ENCODE measurements at places on chromosomes 12 and 14. TPM values are rescaled to one million over a fixed set of nuclear protein-coding genes. Genes with fewer than 3 reads are reported as not detected.

Gene SCN8A
- total RNA-seq, result 1.6 TPM

DNA sequence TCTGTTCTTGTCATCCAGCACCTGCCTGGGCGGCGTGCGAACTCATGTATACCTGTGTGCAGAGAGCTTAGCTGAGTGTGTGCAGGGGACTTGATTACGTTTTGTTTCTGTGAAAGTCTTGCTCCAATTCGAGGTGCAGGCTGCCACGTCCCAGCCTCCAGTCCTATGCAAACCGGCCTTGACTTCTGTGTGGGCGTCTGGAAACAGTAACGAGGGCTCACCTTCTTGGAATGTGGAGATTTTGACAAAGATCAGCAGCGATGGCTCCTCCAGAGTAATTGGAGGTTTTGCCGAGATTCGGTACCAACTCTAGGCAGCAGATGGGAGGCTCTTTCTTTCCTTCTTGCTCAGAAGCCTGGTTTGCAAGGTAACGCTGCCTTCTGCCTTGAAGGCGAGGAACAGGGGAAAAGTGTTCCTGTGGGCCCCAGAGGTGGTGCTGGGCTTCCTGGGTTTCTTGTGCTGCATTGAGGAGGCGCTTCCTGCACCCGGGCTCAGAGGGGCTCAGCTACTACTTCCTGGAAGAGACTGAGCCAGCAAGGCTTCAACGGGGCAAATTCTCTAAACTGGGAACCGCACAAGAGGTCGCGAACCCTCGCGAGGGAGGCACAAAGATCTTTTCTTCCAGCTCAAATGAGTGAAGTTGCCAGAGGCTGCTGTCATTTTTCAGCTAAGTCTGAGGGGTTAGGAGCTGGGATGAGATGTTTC is 249.0 kb downstream of the AACS start:
- no peak for DNase-seq

DNA sequence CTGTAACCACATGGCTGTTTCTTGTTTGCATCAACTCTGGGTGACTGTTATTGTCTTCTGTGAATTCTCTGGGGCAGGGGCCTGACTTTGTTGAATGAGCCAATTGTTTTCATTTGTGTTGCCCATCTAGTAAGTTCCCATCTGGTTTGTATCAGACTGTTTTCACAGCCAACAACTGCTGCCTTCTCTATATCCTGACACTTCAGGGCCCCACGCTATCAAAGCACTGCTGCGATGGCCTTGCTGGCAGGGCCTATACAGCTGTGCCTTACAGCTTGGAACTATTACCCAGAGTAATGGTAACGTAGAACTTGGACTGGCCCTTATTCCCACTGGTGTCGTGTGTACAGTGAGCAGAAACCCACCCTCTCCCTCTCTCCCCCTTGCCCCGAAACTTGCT is 104.3 kb upstream of the DACT1 start:
- no peak for DNase-seq

DNA sequence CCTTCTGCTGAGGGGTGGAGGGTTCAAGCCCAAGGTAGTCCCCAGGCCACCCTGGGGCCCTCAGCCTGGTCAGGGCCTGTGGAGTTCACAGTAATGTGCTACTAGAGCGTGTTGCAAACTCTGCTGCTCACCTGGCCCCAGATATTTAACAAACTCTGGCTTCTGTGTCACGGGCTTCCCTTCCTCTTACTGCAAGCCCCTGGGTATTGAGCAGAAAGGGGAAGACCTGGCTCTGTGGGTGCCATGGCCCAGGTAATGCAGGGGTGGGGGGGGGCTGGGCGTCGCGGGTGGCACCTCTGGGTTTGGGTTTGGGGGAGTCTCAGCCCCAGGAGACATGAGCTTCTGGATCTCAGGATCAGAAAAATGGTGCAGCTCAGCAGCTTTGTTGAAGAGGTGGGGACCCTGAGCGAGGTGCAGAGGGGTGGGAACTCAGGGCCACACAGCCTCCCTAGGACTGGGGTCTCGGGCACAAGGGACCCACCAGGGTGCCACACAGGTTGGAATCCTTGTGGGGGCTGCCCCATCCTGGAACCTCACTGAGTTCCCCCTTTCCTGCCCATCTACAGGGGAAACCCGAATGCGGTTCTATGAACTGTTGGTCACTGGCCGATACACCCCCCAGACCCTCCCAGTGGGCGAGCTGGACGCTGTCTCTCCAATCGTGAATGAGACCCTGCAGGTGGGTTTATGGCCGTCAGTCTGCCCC is 4.0 kb downstream of the SETD1B start:
- DNase-seq, result no peak

GRCh38 chr14:99352688-99353280 is 80.8 kb upstream of the BCL11B start:
- DNase-seq, result peak; percentile 6

DNA sequence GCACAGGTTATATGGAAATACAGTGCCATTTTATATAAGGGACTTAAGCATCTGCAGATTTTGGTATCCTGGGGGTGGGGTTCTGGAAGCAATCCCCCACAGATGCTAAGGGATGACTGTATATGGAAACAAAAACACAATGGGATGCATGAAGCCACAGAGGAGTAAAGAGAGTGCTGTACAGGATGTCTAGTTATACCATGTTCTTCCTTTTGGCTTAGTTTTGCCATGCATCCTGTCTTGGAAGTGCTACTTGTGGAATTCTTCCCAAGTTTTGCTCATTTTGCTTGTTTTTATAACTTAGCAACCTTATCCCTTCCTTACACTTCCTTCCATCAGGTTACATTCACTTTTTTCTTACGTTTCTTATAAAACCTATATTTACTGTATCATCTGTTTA is 55.6 kb downstream of the TRMT5 start:
- DNase-seq, result no peak

DNA sequence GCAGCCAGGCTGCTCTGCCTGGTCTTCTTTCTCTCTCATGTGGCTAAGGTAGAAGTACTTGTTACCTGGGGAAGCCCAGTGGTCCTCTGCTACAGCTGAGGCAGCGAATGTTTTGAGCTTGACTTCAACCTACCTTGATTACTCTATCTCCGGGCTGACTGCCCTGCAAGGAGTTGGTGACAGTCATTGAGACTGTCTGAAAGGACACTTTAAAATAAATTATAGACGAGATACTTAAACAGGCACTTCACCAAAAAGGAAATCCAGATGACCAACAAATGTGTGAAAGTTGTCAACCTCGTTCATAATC is 474 bp upstream of the CIT start:
- DNase-seq, result no peak

- no peak for DNase-seq
Measured at GRCh38 chr12:56886319-56886718, 47.9 kb downstream of the SDR9C7 start.

Gene SPTLC2
- total RNA-seq, result 42.6 TPM

DNA sequence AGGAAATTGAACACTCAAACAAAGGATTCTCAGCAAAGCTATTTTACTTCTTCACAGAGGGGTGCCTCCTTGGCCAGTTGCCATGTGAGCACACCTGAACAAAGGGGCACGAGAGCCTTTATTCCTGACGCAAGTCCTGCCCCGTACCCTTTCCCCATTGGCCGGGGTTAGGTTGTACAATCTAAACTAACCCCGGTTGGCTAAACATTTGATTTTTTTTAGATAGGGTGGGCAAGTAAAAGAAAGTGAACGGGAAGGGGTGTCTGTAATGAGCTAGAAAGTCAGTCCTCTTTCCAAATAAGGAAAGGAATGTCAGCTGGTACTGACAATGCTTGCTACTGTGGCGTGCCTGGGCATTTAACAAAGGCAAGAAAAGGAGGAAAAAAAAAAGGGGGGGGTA is 135.5 kb upstream of the CDKN3 start:
- DNase-seq, result no peak

DNA sequence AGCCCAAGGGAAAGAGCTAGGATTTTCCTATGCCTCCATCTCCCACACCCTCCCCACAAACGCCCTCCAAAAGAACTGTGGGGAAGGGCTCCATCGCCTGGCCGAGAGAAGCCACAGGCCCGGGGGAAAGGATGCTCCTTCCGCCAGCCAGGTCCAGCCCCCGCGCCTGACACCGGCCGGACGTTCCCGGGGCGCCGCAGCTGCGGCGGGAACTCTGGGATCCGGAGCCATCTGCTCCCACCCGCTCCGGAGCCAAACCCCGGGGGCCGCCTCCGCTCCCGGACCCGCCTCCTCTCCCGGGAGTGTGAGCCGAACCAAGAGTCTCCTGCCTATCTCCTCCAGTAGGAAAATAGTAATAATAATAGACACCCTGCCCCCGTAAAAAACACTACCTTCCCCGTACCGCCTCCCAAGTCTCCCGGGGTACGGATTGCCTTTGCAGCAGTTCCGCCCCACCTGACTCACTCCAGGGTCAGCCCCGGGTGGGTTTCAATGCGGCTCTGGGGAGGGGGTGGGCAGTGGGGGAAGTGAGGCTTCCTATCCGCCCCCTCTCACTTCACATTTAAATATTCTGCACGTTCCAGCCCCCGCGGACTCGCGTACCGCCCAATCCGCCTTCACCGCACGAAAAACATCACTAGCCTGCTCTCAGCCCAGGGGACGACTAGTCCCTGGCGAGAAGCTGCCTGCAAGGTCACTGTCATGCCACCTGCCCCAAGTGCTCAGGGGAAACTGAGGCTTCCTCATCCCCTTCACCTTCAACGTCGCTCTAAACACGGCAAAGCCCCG is 2.4 kb downstream of the AGAP2 start:
- DNase-seq, result no peak

Gene SERPINA12
- total RNA-seq, result not detected

- DNase-seq, result peak; percentile 90
Measured at GRCh38 chr12:64403707-64404469, at the start of gene XPOT. XPOT (plus strand) TSS chr12:64404392; CDS start chr12:64410036, 5,644 bp downstream.

- DNase-seq, result no peak
Measured at GRCh38 chr12:109114644-109115043, 1.7 kb upstream of the ACACB start.

DNA sequence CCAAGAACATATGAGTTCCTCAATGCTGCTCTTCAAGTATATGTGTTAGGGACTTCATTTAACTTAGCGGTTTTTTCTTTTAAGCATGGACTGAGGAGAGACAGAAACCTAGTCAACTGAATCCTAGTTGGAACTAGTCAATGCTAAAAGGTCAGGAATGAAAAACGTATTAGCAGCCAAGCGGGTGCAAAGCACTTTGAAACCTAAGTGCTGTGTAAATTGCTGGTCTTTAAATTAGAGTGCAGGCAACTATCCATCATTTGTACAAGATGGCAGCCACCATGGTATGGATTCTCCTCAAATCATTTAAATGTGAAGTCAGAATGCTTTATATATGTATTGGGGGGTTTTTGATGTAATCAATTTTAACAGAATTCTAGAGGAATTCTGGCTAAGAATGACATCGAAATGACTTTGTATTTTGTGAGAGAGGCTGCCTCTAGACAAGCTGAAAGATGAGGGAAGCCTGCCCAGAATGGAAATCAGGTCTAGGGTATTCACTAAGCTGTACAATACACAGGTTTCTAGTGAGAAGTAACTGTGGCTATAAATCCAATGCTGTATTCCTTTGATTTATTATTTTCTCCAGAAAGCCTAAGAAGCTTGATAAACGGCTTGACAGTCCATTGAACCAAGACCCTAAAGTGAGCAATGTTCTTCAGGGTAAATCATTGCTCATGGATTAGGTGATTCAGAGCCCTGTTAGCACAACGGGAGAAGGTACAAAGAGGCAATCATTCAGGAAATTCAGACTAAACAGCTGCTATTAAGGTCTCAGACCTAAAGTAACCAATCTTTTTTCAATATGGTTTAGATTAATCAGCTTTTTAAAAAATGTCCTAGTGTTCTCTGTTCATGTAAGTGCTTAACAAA is 198.8 kb downstream of the ANO2 start:
- DNase-seq, result no peak

- no peak for DNase-seq
Measured at GRCh38 chr14:67889455-67889854, 69.9 kb downstream of the RAD51B start.

Gene TCTN2
- total RNA-seq, result 11.5 TPM

GRCh38 chr12:18837025-18837424 is 99.1 kb downstream of the CAPZA3 start:
- no peak for DNase-seq

Gene DLGAP5
- under 0.01 TPM for total RNA-seq

DNA sequence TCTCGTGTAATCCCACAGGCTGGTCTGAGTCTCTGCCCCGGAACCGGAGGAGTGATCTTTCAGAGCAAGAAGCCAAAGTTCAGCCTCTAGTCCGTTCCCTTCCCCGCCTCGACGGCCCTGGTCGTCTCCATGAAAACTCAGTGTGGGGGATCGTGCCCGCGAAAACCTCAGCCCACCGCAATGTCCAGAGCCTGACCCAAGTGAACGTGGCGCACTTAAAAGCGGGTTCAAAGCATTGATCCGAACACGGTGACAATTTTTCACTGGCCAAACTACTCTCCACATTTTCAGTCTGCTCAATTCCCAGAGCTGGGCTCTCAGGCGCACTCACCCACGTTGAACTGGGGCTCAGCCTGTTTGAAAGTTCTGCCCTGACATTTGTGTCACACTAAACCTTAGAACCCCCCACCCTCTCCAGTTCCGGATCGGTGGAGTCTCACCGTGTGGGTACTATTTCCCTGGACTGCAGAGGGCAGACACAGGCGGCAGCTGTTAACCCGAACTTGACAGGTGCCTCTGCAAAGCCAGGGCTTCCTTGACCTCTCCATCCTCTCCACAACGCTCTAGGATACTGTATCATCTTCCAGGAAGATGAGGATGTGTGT is 886 bp upstream of the PRICKLE1 start:
- DNase-seq, result no peak

- DNase-seq, result no peak
Measured at GRCh38 chr14:90795744-90796143, 20.5 kb downstream of the TTC7B start.

DNA sequence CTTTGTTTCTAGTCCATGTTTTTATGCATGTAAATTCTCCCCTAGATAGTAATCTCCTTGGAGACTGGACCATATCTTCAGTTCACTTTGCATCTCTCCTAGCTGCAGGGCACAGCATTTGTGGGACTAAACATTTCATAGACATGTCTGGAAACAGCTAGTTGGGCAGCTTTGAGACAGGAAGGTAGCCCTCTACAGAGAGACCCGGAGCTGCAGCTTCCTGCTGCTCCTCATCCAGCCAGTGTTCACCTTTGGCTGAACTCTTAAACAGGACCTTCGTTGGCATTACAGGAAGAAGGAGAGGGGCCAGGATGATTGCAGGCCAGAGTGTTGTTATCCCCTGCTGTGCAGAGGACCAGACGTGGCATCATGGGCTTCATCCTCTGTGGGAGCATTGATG is 52.9 kb downstream of the GNS start:
- no peak for DNase-seq

Gene FSCB
- total RNA-seq, result 1.6 TPM

Measured in breast epithelium (tissue), 4 donors.